ENCODE measurements at places on chromosomes 12 and 14.

- DNase-seq, result no peak
Observed at GRCh38 chr12:29728030-29728429, 55.7 kb downstream of the TMTC1 start.

- no peak for DNase-seq
Observed at GRCh38 chr12:12990700-12991468, 9.2 kb downstream of the HEBP1 start.

DNA sequence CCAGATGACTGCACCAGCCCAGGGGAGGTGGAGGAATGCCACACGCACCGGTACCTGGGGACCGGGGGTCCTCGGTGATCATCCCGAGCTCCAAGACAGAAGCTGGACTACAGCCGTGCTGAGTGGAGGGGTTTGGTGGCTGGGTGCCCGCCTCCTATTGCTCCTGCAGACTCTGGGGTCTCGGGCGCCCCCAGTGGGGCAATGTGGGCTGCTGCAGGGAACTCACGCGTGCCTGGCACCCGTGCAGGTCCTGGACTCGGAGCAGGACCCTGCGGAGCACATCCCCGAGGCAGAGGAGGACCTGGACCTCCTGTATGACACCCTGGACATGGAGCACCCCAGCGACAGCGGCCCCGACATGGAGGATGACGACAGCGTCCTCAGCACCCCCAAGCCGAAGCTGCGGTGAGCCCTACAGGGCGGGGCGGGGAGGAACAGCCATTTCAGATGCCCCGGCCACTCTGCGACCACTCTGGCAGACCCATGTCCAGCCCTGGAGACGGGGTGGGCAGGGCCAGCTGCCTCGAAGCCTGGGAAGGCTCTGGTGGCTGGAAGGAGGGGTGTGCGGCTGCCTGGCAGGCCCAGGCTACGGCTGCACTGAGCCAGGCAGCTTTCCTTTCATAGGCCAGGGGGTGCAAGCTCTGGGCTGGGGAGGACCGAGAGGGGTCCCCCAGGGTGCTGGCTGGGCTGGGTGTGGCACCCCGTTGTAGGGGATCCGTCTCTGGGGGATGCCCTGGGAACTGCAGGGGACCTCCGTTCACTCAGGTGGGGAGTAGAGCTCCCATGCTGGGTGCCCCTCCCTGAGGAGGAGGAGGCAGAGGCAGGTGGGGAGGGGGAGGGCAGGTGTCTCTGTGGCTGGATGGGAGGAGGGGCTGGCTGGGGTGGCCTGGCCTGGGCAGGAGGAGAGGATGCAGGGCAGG, 21.6 kb upstream of the TEX22 start:
- no peak for DNase-seq

- no peak for DNase-seq
Observed at GRCh38 chr14:36724162-36724561, 62.5 kb downstream of the PAX9 start.

DNA sequence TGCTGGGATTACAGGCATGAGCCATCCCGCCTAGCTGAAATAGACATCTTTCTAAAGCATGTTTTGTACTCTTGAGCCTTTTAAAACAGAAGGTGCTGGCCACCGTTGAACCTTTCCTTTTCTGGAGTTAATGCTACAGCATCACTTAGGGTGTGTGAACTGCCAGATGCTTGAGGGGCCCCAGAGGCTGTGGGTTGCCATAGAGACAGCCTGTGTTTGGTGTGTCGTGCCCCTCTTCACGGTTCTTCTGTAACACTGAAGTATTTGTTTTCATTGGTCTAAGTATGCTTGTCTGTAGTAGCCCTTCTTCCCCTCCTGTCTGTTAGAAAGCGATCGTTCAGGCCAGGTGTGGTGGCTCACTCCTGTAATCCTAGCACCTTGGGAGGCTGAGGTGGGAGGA, 30.8 kb downstream of the PLEKHG3 start:
- no peak for DNase-seq

- no peak for DNase-seq
Observed at GRCh38 chr14:34199585-34199984, 248.7 kb upstream of the EGLN3 start.

GRCh38 chr14:90963343-90963742, 97.1 kb downstream of the RPS6KA5 start:
- no peak for DNase-seq

- no peak for DNase-seq
Observed at GRCh38 chr14:68766299-68767247, 26.3 kb downstream of the ZFP36L1 start.

GRCh38 chr14:31902002-31902401, 175.1 kb upstream of the ARHGAP5 start:
- DNase-seq, result no peak

- DNase-seq, result no peak
Observed at GRCh38 chr14:104446611-104447010, 133.0 kb upstream of the C14orf180 start.

DNA sequence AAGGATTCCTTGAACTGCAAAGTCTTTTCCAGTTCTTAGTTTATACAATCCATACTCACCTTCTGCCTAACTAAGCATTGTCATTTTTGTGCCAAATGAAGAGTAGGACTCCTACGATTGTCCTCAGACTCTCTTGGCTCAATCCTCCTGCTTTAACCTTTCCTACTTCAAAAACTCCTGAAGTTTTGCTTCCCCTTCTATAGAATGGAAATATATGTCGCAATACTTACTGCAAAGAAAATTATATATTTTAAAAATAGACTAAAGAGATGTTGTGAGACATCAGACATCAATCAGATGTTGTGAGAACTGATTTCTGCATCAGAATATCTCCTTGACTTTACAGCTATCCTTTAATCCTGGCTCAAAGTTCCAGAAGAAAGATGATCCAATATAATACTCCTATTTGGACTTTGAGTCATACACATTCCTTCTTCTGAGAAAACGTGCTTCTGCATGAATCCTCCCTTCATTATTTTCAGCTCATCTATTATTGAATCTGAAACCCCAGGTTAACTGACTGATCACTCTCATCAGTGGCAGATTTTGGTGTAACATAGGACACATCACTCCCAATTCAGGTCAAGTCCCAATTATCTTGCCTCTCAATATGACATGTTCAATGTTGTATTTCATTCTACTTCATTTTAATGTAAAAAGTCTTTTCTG, 48.8 kb downstream of the A2M start:
- DNase-seq, result no peak

DNA sequence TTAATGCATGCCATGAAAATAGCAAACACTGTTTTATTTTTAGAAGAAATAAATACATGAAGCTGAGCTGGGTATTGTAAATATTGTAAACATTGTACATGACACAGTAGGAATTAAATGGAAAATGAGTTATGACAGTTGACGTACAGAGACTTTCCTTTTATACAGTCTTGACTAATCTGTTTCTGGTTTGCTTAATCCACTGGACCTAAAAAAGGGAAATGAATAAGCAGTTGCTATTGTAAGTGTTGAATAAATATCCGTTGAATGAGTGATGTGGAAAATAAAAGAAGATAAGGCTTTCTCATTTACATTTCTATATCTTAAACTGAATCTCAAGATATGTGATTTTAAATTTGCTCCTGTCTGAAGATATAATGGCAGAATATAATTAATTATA, 15.0 kb downstream of the PMCH start:
- no peak for DNase-seq

DNA sequence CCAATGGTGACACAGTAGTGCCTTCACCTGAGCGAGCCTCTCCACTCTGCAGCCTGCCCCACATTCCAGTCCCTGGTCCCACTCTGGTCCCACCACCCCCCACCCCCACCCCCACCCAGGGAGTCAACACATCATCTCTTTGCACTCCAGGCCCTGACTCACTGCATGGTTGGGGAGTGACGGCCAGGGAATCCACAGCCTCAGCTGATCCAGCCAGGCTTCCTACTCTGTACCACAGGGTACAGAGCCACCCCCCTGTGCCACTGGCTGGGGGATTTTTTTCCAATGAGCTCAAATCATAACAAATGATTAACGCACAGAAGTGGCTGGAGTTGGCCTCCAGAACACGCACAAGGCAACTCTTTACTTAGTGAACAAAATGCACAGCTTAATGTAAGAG, 233.7 kb downstream of the NTF3 start:
- no peak for DNase-seq

Measured in HL-60 (cell line).